CD4-positive, alpha-beta T cell (primary cell): ENCODE measurements at places on chromosomes 1 and 21.

DNA sequence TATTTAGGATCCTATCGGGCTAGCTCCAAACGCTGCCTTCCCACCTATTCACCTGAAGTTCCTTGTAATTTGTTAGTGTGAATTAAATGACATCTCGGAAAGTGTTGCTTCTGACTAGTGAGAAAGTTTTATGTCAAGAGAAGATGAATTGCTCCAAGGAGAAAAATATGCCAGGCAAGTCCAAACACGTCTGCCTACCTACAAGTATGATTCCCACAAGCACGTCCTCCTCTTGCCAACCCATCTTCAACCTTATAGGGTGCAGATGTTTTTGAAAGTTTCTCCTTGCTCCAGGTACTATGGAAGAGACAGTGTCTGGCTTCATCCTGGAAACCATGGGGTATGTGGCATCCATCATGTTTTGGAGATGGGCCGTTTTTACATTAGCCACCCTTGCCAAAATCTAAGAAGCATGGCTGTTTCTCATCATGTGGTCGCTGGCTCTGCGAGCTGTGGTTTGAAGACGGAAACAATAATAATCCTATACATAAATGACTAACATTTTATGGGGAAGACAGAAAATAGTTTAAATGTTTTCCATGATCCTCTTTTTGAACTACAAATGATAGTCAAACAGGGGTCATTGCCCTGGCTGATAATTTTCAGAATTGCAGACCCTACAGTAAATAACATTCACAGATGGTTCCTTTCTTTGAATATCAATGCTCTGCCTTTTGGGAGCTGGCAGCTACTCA, 505.8 kb downstream of the SMYD3 start:
- H3K36me3 ChIP-seq = no peaks in the 10 kb centered on the region
- no peak overlapping the region for H3K27ac ChIP-seq
- no peaks in the 10 kb centered on the region for H3K27me3 ChIP-seq

- H3K27ac ChIP-seq = no peak overlapping the region
- no peaks in the 10 kb centered on the region for H3K4me1 ChIP-seq
- H3K36me3 ChIP-seq = no peaks in the 10 kb centered on the region
- DNase-seq = no peak
- no peaks in the 10 kb centered on the region for H3K27me3 ChIP-seq
These were observed 707.2 kb upstream of the ADAMTS5 start for GRCh38 chr21:27674041-27674615.

DNA sequence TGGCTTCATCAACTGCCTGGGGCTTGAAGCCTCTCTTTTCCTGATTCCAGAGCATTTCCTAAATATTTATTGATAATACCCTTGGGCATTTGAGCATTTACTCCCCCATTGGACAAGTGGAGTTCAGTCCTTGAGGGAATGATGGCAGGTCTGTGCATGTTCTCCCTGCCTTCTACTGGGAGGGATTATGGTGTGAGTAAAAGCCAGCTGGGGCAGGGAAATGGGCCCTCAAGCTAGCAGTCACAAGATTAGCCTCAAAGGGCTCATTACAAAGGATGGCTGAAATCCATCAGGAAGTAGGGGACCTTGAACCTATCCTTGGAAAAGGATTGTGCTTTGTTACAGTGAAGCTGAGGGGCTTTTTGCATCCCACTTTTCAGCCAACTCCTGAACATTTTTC, 24.2 kb upstream of the OSBPL9 start:
- no peaks in the 10 kb centered on the region for H3K36me3 ChIP-seq
- no peak overlapping the region for H3K4me3 ChIP-seq
- no peak overlapping the region for H3K27ac ChIP-seq
- H3K4me1 ChIP-seq = no peaks in the 10 kb centered on the region
- no peak for DNase-seq

DNA sequence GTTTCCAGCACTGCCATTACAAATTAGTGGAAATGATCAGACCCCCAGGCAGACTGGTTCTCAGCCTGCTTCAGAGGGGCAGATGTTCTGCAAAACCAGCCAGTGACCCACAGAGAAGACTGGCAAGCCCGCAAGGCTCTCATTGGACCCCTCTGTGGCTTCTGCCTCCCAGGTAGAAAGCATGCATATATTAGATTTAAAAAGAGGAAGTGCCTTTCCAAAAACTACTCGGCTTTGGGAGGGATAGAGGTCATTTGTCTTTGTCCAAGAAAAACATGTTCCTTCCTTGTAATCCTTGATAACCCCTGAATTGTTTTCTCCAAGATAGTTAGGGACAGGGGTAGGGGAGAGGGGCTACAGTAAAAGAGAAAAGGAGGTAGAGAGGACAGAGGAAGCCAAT, 11.8 kb downstream of the HIVEP3 start:
- no peak overlapping the region for H3K27ac ChIP-seq
- H3K27me3 ChIP-seq = no peaks in the 10 kb centered on the region
- peaks cover 44% of the 10 kb centered on the region for H3K4me1 ChIP-seq
- H3K36me3 ChIP-seq = no peaks in the 10 kb centered on the region

DNA sequence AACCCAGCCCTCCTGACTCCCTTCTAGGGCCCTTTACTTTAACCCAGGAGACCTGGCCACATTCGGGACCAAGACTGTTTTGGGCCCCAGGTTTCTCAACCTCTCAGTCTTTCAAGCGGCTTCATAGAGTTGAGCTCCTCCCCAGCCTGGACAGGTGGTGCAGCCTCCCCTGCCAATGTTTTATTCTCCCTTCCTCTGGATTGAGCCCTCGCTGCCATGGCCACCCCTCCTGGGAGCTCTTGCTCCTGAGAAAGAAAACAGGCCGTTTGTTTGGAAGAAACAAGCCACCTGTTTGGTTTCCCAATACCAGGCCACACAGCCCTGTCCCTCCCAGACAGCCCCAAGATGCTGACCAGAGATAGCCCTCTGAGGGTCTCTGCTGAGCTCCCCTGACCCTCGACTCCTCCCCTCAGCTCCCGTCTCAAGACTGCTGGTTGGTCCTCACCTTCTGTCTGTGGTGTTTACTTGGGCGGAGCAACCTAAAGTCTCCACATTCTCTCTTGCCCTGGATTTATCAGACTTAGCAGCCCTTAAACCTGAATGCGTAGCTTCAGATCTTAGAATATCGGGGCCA, 3.3 kb downstream of the TMEM51 start:
- H3K27me3 ChIP-seq = peaks cover 21% of the 10 kb centered on the region
- DNase-seq = no peak
- peak overlapping the region; percentile 33 for H3K4me3 ChIP-seq
- H3K4me1 ChIP-seq = peaks cover 26% of the 10 kb centered on the region
- H3K36me3 ChIP-seq = no peaks in the 10 kb centered on the region

- H3K4me3 ChIP-seq = no peak overlapping the region
- H3K36me3 ChIP-seq = no peaks in the 10 kb centered on the region
- DNase-seq = no peak
- H3K4me1 ChIP-seq = peaks cover 6% of the 10 kb centered on the region
- H3K27me3 ChIP-seq = peaks cover 40% of the 10 kb centered on the region
These were observed 3.3 kb upstream of the MTARC1 start for GRCh38 chr1:220783453-220783852.

DNA sequence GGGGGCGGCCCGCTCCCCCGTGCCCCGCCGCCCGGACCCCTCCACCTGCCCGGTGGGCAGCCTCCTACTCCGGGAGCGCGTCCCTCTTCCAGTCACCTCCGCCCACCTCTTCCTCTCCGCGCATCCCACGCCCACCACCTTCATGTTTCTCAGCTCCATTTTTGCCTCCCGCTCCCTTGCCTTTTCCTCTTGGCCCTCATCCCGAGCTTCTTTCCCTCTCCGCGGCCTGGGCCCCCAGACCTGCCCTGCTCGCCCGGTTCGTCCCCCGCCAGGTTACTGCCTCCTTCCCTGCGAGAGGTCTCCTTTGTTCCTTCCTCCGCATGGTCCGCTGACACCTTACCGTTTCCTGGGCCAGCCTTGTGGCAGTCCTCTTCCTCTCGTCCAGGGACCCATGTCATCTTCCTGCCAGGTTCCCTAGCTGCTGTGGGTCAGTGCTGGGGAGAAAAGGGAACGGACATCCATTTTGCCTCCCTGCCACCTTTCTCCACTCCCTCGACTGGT, 563 bp downstream of the QSOX1 start:
- peak overlapping the region; percentile 42 for H3K27ac ChIP-seq
- H3K4me1 ChIP-seq = peaks cover 27% of the 10 kb centered on the region
- H3K36me3 ChIP-seq = no peaks in the 10 kb centered on the region
- peak overlapping the region; percentile 90 for H3K4me3 ChIP-seq
- no peaks in the 10 kb centered on the region for H3K27me3 ChIP-seq

- no peak for DNase-seq
- H3K4me3 ChIP-seq = no peak overlapping the region
- H3K27ac ChIP-seq = no peak overlapping the region
- H3K27me3 ChIP-seq = no peaks in the 10 kb centered on the region
These were observed 275.8 kb downstream of the VAV3 start for GRCh38 chr1:107689159-107689558.

DNA sequence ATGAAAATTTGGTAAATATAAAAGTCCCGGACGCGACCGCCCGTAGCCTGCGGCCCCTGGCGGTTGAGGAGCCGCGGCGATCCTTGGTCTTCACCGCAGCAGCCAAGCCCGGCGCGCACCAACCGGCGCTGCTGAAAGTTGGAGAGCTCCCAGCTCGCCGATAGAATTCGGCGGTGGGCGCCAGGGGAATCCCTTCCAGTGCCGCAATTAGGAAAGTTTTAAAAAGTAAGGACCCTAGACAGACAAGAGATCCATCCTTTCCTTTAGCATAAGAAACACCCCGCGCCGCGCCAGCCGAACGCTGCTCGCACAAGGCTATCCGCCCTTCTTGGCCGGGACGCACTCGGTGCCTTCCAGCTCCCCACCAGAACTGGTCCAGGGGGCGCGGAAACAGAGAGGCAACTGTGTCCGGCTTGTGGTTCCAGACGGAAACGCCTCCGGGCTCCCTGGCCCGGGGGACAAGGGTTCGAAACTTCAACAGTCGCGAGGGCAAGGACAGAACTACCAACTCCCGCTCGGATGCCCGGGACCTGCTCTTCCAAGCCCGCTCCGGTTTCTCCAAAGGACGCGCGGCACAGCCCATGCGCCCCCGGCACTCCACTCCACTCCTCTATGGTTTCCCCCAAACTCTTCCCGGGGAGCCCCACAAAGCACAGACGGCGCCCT, 1.7 kb downstream of the FAM78B start:
- H3K4me3 ChIP-seq = peak overlapping the region; percentile 31
- DNase-seq = peak; percentile 9
- no peaks in the 10 kb centered on the region for H3K36me3 ChIP-seq
- peaks cover 35% of the 10 kb centered on the region for H3K27me3 ChIP-seq
- peaks cover 17% of the 10 kb centered on the region for H3K4me1 ChIP-seq

- no peak overlapping the region for H3K4me3 ChIP-seq
- DNase-seq = no peak
- H3K36me3 ChIP-seq = no peaks in the 10 kb centered on the region
- no peak overlapping the region for H3K27ac ChIP-seq
- H3K27me3 ChIP-seq = peaks cover 33% of the 10 kb centered on the region
These were observed 3.1 kb downstream of the ARHGEF10L start for GRCh38 chr1:17542645-17543044.

DNA sequence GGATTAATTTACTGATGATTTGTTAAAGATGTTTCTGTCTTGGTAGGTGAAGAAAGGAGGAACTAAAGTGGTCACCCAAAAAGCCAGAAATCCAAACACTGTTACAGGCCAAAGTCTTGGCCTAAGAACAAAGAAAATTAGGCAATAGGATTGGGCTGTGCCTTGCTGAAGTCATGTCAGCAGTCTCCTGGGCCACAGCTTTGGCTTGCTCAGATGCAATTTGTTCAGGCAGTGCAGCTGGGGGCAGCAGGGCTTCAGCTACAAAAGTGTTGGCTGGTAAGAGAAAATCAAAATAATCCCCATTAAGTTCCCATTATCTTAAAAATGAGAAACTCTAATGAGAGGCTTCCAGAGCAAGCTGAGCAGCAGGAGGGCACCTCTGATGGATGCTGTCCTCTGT, 14.0 kb upstream of the RAP1A start:
- no peak overlapping the region for H3K4me3 ChIP-seq
- H3K36me3 ChIP-seq = no peaks in the 10 kb centered on the region
- peaks cover 58% of the 10 kb centered on the region for H3K4me1 ChIP-seq
- DNase-seq = no peak
- no peaks in the 10 kb centered on the region for H3K27me3 ChIP-seq
- H3K27ac ChIP-seq = no peak overlapping the region

DNA sequence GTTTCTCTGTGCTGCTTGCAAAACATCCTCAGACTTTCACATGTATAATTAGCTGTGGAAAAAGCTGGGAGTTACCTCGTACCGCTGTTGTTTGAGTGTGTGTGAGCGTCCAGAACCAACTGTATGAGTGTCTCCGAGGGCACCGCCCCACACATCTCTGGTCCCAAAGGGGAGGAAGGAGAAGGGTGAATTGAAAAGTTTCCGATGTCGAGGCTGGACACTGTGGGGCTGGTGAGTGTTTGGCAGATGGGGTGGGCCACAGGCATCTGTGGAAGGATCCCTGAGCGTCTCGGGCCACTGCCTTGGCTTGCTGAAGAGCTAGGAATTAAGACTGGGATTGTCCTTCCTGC, 1.2 kb downstream of the ATP2B4 start:
- H3K36me3 ChIP-seq = no peaks in the 10 kb centered on the region
- no peaks in the 10 kb centered on the region for H3K27me3 ChIP-seq
- H3K4me3 ChIP-seq = peak overlapping the region; percentile 92
- H3K27ac ChIP-seq = peak overlapping the region; percentile 86
- DNase-seq = no peak
- H3K4me1 ChIP-seq = peaks cover 62% of the 10 kb centered on the region

GRCh38 chr1:211944733-211945500, 90.4 kb downstream of the INTS7 start:
- H3K27me3 ChIP-seq = no peaks in the 10 kb centered on the region
- no peaks in the 10 kb centered on the region for H3K4me1 ChIP-seq
- no peak overlapping the region for H3K4me3 ChIP-seq
- DNase-seq = no peak
- peaks cover 3% of the 10 kb centered on the region for H3K36me3 ChIP-seq

- H3K27ac ChIP-seq = peak overlapping the region; percentile 1
- no peaks in the 10 kb centered on the region for H3K27me3 ChIP-seq
- DNase-seq = no peak
These were observed 4.2 kb downstream of the S100A6 start for GRCh38 chr1:153531638-153532037.

GRCh38 chr1:23810818-23811540, 10.4 kb upstream of the GALE start:
- peak; percentile 36 for DNase-seq
- H3K27ac ChIP-seq = no peak overlapping the region
- no peak overlapping the region for H3K4me3 ChIP-seq
- peaks cover 32% of the 10 kb centered on the region for H3K36me3 ChIP-seq
- no peaks in the 10 kb centered on the region for H3K27me3 ChIP-seq

DNA sequence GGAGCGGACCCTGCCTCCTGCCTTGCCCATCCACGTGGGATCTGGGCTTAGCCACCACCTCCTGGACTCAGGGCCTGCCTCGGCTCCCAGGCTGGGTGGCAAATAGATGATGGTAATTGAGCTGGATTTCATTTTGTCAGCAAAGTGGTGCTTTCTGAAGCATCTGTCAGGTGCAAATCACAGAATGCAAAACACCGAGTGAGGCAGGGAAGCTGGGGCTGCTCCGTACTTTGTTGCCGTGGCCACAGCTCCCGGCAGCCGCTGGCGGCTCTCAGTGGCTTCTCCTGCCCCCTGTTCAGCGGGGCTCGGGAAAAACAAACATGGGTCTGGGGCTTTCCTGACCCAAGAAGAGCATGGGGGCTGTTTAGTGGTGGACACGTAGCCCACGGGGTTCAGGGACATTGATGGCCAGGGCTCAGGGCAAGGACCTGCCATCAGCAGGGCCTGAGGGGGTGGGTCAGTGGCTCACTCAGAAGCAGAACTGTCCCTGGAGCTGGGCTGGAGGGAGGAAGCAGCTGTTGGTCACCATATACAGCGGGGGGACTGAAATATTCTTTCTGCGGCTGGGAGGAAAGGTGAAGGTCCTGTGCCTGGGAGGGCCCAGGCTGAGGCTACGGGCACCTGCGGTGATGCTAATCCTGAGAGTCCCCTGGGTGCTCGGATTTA, 130.0 kb upstream of the VAMP3 start:
- no peak overlapping the region for H3K4me3 ChIP-seq
- H3K27me3 ChIP-seq = no peaks in the 10 kb centered on the region
- no peak for DNase-seq
